ENCODE measurements at places on chromosomes 6 and 20. TPM values are rescaled to one million over a fixed set of nuclear protein-coding genes. Genes with fewer than 3 reads are reported as not detected.

DNA sequence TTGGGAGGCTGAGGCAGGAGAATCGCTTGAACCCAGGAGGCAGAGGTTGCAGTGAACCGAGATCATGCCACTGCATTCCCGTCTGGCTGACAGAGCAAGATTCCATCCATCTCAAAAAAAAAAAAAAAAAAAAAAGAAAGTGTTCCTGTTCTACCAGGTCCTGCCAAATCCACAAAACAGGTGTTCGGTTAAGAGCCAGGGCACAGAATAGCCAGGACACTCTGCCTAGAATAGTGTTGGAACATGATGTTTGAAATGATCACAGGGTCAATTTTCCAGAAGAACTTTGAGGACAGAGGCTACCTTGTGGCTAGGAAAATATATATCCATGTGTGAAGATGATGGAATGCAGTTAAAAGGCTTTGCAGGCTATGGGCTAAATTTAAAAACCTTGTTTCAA lies 63.6 kb upstream of the TRAF3IP2 start:
- H3K4me1 ChIP-seq, result no peaks in the 10 kb centered on the region
- H3K27me3 ChIP-seq, result no peaks in the 10 kb centered on the region
- H3K27ac ChIP-seq, result no peak overlapping the region
- peaks cover 93% of the 10 kb centered on the region for H3K36me3 ChIP-seq

- no peak for DNase-seq
- peaks cover 10% of the 10 kb centered on the region for H3K4me1 ChIP-seq
- H3K27ac ChIP-seq, result no peak overlapping the region
- H3K27me3 ChIP-seq, result peaks cover 4% of the 10 kb centered on the region
Observed at GRCh38 chr20:23461180-23461579, 8.5 kb upstream of the CST11 start.

DNA sequence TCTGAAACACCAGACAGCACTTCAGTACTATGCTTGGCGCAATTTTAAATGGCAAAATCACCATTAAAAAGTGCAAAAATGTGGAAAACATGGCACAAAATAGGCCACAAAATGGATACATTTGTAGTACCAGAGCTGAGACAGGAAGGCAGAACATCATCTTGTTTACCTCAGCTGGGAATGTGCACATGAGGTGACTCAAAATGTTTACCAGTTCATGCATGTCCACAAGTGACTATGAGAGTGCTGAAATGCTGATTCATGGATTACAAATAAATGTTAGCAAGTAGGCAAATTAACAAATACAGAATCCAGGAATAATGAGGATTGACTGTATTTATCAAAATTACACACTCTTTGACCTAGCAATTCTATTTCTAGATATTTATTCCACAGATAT lies 201.6 kb downstream of the ISM1 start:
- H3K4me1 ChIP-seq, result no peaks in the 10 kb centered on the region
- H3K27me3 ChIP-seq, result no peaks in the 10 kb centered on the region
- H3K27ac ChIP-seq, result no peak overlapping the region
- DNase-seq, result no peak

CGA gene
- not detected for total RNA-seq

LAMA5 gene
- total RNA-seq, result 0.78 TPM

DNA sequence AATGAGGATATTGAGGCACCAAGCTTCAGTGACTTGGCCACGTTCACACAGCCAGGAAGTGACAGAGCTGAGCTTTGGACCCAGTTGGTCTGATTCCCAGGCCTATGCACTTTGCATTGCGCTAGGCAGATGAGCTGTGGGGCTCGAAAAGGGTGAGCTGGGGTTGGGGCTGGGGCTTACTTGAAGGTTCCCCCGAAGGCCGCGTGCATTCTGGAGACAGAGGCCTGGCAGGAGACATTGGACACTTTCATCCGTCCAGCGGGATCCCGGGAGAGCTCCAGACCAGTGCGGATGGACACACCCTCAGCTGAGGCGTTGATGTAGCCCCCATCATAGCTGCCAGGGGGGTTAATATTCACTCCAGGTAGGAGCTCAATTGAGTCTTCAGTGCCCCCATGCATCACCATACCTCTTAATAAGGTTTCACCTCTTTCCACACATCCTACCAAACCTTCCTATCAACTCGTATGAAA lies 2.6 kb downstream of the PLTP start:
- H3K27ac ChIP-seq, result no peak overlapping the region
- peaks cover 23% of the 10 kb centered on the region for H3K4me1 ChIP-seq
- no peaks in the 10 kb centered on the region for H3K36me3 ChIP-seq
- peaks cover 9% of the 10 kb centered on the region for H3K27me3 ChIP-seq
- DNase-seq, result no peak

- H3K4me1 ChIP-seq, result peaks cover 4% of the 10 kb centered on the region
- no peaks in the 10 kb centered on the region for H3K36me3 ChIP-seq
- H3K27me3 ChIP-seq, result no peaks in the 10 kb centered on the region
- no peak for DNase-seq
- H3K27ac ChIP-seq, result no peak overlapping the region
- no peak overlapping the region for H3K4me3 ChIP-seq
Observed at GRCh38 chr6:20379231-20379630, 22.4 kb upstream of the E2F3 start.

- no peaks in the 10 kb centered on the region for H3K27me3 ChIP-seq
- H3K27ac ChIP-seq, result no peak overlapping the region
- no peak overlapping the region for H3K4me3 ChIP-seq
- DNase-seq, result no peak
- no peaks in the 10 kb centered on the region for H3K36me3 ChIP-seq
- H3K4me1 ChIP-seq, result no peaks in the 10 kb centered on the region
Observed at GRCh38 chr6:113574147-113574546, 283.0 kb upstream of the MARCKS start.

HMGN4 gene
- 22.7 TPM for total RNA-seq

GRCh38 chr6:87830907-87831306 lies 128.9 kb upstream of the AKIRIN2 start:
- H3K36me3 ChIP-seq, result no peaks in the 10 kb centered on the region
- H3K27ac ChIP-seq, result no peak overlapping the region
- DNase-seq, result no peak
- H3K4me1 ChIP-seq, result peaks cover 8% of the 10 kb centered on the region
- H3K27me3 ChIP-seq, result no peaks in the 10 kb centered on the region

KIF25 gene
- not detected for total RNA-seq

- H3K27ac ChIP-seq, result no peak overlapping the region
- no peak for DNase-seq
- no peaks in the 10 kb centered on the region for H3K4me1 ChIP-seq
- H3K36me3 ChIP-seq, result peaks cover 79% of the 10 kb centered on the region
- H3K27me3 ChIP-seq, result no peaks in the 10 kb centered on the region
Observed at GRCh38 chr6:161094955-161095354, 103.4 kb downstream of the MAP3K4 start.

DNA sequence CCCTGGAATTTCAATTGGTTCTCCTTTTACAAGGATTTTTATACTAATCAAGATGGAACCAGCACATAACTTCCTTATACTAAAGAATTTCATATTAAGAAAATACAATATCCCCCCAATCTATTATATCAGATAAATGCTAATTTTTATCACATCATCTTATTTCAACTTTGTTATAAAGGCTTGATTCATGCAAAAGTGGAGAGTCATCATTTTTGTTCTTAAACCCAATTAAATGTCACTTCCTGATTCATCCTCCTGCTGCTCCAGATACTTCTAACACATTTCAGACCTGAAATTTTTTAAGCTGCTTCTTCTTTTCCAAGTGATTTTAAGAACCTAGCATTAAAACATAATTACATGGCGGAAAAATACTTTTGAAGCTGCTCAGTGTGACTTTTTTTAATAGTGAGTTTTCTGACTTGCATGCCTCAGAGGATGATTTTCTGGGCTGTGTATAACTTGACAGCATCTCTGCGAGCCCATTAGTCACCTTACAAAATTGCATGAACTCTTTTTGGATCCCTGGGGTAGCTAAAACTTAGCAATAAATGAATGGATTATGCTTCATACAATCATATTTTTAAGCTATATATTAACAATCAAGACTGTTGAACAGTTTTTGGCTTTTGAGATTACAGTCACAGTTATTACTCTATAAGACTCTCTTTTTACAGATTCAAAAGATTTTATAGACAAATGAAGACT lies 134.1 kb downstream of the ELOVL4 start:
- H3K4me3 ChIP-seq, result no peak overlapping the region
- H3K27me3 ChIP-seq, result no peaks in the 10 kb centered on the region
- DNase-seq, result no peak
- no peaks in the 10 kb centered on the region for H3K36me3 ChIP-seq

DNA sequence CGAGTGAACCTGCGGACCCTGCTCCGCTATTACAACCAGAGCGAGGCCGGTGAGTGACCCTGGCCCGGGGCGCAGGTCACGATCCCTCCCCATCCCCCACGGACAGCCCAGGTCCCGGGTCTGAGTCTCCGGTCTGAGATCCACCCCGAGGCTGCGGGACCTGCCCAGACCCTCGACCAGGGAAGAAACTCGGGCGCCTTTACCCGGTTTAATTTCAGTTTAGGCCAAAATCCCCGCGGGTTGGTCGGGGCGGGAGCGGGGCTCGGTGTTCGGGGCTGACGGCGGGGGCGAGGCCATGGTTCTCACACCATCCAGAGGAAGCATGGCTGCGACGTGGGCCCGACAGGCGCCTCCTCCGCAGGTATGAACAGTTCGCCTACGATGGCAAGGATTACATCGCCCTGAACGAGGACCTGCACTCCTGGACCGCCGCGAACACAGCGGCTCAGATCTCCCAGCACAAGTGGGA lies 46.9 kb upstream of the TRIM26 start:
- no peak overlapping the region for H3K27ac ChIP-seq
- H3K4me3 ChIP-seq, result peak overlapping the region; percentile 84
- H3K4me1 ChIP-seq, result peaks cover 16% of the 10 kb centered on the region
- DNase-seq, result peak; percentile 19

IL17A gene
- total RNA-seq, result not detected

- no peaks in the 10 kb centered on the region for H3K27me3 ChIP-seq
- peaks cover 93% of the 10 kb centered on the region for H3K36me3 ChIP-seq
- H3K4me1 ChIP-seq, result peaks cover 8% of the 10 kb centered on the region
- H3K27ac ChIP-seq, result no peak overlapping the region
Observed at GRCh38 chr6:3081960-3082359, 13.7 kb downstream of the RIPK1 start.

DNA sequence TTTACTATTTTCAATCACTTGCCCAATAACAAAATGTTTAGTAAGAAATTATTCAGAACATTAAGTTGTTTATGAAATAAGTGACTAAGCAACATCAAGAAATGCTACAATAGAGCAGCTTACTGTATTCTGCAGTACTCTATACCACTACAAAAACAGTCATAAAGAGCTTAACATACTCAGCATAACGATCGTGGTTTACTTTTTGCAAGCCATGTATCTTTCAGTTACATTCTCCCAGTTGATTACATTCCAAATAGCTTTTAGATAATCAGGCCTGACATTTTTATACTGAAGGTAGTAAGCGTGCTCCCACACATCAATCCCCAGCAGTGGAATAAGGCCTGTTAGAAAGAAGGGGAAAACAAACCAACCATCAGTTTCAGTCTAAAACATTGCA lies 10.7 kb downstream of the SOD2 start:
- H3K36me3 ChIP-seq, result peaks cover 84% of the 10 kb centered on the region
- H3K4me3 ChIP-seq, result no peak overlapping the region
- H3K4me1 ChIP-seq, result peaks cover 4% of the 10 kb centered on the region
- no peak for DNase-seq
- no peak overlapping the region for H3K27ac ChIP-seq
- H3K27me3 ChIP-seq, result no peaks in the 10 kb centered on the region

DNA sequence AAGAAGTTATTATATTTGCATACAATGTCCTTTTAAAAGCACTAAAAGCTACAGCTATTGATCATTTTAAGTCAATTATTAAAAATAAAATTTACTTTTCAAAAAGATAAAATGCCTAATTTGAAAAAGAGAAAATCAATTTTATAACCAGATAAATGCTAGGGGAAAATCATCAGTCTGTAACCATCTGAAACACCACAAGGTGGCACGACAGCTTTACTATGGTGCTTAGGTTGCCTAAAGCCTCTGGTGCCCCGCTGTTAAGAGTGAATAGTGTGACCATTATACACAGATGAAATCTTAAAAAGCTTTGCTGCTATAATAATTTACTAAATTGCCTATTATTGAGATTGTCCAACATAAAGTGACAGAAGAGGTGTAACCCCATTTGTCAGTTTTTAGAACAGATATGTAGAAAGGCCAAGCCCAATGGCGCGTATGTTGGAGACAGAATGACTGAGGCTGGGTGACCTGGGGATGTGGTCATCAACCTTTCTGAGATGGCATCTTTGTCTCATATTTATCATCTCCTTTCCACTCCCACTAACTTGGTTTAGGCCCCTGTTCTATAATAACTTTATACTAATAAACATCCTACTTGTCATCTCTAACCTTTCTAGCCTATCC lies 100.8 kb downstream of the MOXD1 start:
- no peak overlapping the region for H3K27ac ChIP-seq
- no peak for DNase-seq
- H3K36me3 ChIP-seq, result no peaks in the 10 kb centered on the region

DNA sequence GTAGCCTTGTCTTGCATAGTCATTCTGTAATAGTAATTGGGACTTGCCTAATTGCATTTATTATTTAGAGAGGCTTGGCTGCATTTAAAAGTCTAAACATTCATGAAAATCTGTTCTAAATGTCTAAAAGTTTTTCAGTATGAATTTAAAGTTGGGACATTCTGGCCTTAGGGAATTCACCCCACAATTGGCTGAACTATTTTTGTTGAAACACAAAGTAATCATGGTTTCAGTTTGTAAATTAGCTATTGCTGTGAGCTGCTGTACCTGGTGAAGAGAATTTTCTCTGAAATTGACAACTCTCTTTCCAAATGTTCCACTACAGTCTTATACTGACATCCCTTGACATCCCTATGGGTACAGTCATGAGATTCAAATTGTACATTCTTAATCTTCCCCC lies 253.0 kb downstream of the FARS2 start:
- H3K4me3 ChIP-seq, result no peak overlapping the region
- peaks cover 12% of the 10 kb centered on the region for H3K4me1 ChIP-seq
- H3K27me3 ChIP-seq, result no peaks in the 10 kb centered on the region
- DNase-seq, result no peak
- H3K36me3 ChIP-seq, result no peaks in the 10 kb centered on the region

DNA sequence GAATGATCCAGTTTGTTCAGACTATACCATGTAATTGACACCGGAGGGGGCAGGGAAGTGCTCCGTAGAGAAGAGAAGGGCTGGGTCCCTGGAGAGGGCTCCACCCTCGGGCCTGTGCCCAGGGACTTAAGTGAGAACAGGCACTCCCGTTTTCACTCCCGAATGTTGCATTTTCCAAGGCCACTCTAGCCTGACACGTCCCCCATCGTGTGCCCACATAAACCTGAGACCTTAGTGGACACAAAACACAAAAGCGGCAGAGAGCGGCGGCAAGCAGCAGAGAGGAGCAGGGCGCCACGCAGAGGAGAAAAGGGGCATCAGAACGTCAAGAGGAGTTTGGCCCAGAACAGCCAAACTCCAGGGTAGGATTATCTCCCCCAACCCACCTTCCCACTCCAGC lies 1405.1 kb downstream of the GRIK2 start:
- H3K4me1 ChIP-seq, result no peaks in the 10 kb centered on the region
- no peaks in the 10 kb centered on the region for H3K36me3 ChIP-seq
- no peaks in the 10 kb centered on the region for H3K27me3 ChIP-seq
- H3K4me3 ChIP-seq, result no peak overlapping the region
- H3K27ac ChIP-seq, result no peak overlapping the region
- no peak for DNase-seq

All from CD4-positive, alpha-beta T cell (primary cell).